NCI-H187 treated with DMSO at 0.1 percent for 48 hours (cell line): ENCODE measurements at places on chromosomes 16 and 17.

GRCh38 chr16:87636050-87636684, 33.9 kb downstream of the JPH3 start:
- DNase-seq, result peak; percentile 1

- no peak for DNase-seq
Measured at GRCh38 chr17:62597920-62598319, 29.6 kb upstream of the MRC2 start.

GRCh38 chr16:30006095-30006473, 4.7 kb downstream of the DOC2A start:
- DNase-seq, result no peak

DNA sequence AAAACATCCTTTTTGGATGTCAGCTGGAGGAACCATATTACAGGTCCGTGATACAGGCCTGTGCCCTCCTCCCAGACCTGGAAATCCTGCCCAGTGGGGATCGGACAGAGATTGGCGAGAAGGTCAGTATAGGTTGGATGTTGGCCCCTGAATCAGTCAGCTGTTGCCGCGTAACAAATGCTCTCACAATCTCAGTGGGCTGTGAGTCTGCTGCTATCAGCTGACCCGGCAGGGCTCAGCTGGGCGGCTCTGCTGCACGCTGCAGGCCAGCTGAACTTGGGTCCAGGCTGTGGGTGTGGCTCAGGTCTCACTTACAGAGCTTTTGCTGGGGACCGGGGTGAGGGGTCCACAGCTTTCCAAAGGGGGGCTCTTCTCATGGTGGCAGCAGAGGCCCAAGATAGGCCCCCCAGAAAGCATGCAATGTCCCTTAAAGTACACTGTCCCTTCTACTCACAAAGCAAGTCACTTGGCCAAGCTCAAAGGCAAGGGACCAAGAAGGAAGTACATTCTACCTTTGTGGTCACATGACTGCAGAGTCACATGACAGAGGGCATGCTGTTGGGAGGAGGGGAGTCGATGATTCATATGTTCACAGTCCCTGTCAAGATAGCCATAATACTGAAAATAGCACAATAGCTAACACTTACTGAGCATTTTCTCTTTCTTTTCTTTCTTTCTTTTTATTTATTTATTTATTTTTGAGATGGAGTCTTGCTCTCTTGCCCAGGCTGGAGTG, 134.2 kb downstream of the ABCC1 start:
- no peak for DNase-seq

- DNase-seq, result no peak
Measured at GRCh38 chr17:76159157-76159556, 18.1 kb upstream of the FOXJ1 start.

DNA sequence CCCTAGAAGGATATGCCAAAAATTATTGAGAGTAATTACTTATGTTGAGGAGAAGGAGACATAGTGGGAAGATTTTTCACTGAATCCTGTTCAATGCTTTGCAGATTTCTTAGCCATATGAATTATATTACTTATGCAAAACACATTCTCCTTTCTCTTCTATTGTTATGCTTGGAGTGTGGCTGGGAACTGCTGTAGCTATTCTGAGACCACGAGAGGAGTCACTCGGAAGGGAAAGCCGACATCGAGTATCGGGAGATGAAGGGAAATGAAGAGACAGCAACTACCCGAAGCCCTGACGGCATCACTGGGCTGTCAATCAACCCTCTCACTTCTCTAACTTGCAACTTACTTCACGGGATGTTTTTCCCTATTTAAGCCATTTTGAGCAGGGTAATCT, 39.6 kb downstream of the STX8 start:
- no peak for DNase-seq
